ENCODE measurements at places on chromosomes 5 and 9.

DNA sequence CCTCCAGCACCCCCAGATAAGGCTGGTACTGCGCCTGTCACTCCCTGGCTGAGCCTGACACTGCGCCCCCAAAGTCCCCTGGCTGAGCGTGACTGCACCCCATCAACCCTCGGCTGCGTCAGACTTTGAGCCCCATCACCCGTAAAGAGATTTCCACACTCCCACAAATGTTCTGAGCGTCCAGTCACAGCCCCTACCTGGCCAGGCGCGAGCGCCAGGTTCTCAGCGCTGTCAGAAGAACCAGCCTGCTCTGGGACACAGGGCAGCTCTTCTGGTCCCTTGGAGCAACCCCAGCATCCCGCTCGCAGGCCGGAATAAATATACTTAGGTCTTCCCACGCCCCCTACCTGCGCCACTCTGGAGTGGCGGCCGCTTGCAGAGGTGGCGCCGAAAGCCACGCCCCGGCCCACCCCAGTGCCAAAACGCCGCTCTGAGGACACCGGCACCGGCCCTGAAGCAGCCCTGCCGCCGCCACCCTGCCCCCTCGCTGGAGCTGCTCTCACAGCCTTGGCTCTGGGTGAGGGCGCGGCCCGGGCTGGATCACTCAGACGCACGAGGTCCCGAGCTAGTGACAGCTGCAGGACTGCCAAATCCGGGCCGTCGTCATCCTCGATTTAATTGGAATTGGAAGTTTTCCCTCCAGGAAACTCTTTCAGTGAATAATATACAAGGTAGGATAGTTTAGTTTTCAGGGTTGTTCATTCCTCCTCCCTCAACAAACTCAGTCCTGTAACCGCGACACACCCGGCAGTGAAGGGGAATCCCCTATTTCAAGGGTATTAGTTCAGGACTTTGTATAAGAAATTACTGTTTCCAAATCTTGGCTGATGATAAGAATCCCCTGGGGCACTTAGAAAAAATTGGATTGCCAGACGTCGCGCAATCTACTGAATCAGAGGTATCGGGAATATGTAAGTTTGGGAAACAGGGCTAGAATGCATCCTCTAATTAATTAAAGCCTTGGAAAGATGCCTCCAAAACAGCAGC, 1.2 kb upstream of the CEMIP2 start:
- DNase-seq, result peak; percentile 77

- DNase-seq, result no peak
Measured at GRCh38 chr9:16825331-16825725, 45.1 kb downstream of the BNC2 start.

GRCh38 chr5:126659805-126660482, 59.2 kb downstream of the PHAX start:
- no peak for DNase-seq

GRCh38 chr9:132596200-132596599, 13.8 kb downstream of the BARHL1 start:
- no peak for DNase-seq

DNA sequence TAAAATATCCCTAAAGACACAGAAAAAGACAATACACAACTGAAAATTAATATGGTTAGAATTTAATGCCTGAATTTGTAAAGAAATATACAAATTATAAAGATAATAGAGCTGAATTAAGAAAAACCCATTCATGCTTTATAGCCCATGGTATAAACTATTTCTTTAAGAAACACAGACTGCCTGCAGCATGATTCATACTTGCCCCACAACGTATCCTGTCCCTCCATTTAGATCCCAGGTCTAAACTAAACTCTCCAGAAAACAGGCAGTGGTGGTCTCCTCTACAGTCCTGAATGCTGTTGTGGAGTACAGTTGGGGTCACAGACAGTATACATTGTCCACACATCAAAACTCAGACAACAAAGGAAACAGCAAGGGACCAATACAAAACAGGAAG, 24.8 kb downstream of the IL6ST start:
- no peak for DNase-seq

DNA sequence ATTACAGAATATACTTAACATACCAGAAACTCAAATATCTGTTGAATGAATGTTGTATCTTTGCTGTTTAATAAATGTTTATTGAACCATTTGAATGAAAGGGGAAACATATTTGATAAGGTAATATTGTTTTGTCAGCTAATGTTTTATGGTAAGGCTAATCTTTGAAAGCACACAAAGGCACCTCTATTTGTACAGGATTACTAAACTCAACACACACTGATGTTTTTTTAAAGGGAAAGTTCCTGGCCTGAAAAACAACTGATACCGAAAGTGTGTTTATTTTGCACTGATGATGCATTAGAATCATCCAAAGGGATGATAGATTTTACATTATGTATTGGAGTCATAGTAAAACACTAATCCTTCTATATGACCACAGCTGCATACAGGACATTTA, 82.5 kb downstream of the ADCY2 start:
- no peak for DNase-seq

DNA sequence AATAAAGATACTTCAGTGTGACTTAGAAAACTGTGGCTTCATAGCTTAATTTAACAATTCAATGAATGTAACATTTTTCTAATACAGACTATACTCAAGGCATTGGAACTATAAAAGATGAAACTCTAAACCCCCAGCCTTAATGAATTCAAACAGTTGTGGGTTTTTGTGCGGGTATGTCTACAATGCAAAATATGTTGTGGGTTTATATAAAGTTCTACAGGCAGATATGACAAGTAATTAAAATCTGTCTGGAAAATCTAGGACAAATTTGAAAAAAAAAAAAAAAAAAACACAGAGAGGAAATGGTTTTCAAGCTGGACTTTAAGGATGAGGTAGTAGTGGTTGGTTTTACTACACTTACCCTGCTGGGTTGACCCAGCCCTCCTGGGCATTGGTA, 467.5 kb upstream of the TLE4 start:
- no peak for DNase-seq

DNA sequence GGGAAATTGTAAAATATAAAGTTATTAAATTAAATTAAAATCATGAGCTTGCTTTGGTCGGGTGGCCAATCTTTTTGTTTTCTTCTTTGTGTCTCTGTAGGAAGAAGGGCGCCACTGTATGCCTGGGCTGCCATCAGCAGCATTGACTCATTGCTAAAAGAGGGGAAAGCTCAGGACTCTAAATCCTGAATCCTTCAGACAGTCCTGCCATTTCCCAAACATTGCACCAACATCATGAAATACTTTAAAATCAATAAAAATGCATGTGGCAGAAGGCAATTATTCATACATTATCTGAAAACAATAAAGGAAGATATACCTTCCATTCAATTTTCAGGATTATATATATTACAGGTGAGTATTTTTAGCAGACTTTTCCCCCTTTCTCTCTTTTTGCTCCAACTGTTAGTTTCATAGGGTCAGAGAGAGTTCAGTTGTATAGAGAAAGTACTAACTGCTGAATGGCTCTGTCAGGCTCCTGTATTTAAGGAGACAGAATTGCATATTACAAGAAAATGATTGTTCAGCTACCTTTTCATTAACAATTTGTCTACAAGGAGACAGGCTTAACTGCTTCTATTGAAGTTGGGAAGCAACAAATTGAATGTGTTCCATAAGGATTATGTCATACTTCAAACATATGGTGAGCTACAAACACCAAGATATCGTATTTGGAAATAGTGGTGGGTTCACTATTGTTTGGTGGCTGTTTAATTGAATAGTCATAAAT, 95.7 kb downstream of the ATPSCKMT start:
- no peak for DNase-seq

- no peak for DNase-seq
Measured at GRCh38 chr5:15821506-15821905, 321.5 kb downstream of the FBXL7 start.
